Activated effector memory CD4-positive, alpha-beta T cell treated with Interleukin-2 at 50 U/mL for 16 hours (primary cell): ENCODE measurements at places on chromosomes 5 and 9.

GRCh38 chr5:152701305-152701949 lies 296.3 kb upstream of the NMUR2 start:
- no peak for DNase-seq

GRCh38 chr9:101369286-101369685 lies 15.5 kb downstream of the BAAT start:
- DNase-seq, result no peak

DNA sequence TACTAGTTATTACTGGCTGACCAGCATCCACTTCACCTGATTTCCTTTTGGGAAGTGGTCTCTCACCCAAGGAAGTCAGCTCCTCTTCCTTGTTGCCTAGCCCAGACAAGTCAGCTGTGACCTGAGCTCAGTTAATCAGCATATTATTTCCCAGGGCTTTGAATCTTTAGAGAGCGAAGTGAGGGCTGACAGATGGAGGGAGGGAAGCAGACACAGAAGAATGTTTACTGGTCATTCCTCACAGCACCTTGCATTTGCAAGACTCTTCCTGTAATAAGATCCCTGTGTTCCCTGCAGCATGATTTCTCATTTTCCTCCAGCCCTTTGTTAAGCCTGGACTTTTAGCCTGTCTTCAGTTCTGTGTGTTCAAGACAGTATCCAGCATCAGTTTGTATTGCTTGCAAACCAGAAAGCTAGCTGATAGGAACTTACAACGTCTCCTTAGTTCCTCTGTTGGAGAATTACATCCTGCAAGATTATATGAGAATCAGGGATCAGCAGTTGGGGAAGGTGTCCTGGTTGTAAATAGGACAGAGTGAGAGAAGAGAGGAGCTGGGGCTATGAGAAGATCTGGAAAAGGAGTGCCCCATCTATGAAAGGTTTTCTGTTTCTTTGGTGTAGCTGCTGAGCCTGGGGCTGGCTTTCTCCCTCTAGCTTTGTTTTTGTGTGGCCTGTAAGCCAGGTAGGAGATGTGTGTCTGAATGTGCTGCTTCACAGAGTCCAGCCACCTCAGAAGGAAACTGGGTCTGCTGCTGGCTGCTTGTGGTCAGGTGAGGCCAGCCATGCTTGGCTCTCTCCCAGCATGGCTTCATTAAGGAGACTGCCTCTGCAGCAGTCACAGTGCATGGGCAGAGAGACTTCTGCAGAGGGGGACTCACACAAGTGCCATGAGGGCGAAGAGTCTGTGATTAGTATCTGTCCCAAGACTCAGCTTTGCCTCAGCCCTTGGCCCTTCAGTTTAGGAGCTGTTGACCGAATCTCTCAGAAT lies 50.3 kb downstream of the MAN2A1 start:
- DNase-seq, result no peak

- no peak for DNase-seq
These were observed 11.0 kb downstream of the RGS3 start for GRCh38 chr9:113474360-113475028.

DNA sequence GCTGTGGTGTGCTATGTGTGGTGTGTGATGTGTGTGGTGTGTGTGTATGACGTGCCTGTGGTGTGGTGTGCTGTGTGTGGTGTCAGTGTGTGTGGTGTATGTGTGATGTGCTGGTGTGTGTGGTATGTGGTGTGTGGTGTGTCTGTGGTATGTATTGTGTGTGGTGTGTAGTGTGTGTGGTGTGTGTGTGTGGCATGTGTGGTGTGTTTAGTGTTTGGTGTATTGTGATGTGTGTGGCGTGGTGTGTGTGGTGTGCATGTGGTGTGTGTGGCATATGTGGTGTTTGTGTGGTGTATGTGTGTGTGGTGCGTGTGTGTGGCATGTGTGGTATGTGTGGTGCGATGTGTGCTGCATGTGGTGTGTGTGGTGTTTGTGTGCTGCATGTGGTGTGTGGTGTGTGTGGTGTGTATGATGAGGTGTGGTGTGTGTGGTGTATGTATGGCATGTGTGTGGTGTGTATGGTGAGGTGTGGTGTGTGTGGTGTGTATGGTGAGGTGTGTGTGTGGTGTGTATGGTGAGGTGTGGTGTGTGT lies 18.3 kb upstream of the RNU6ATAC start:
- DNase-seq, result no peak

DNA sequence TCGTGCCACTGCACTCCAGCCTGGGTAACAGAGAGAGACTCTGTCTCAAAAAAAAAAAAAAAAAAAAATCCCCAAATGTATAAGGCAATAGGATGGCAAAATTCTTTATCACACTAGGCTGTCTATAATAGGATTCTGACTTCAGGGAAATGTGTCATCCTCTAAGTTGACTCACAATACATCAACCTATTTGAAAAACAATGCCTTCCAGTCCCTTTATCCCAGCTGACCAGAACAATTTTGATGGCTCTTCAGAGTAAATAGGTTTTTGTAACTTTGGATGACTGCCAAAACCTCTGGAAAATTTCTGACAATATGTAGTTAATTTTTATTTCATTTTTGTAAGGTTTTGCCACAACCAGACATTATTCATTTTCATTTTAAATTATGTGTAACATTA lies 184.1 kb downstream of the CCDC192 start:
- DNase-seq, result no peak

GRCh38 chr9:2085716-2086115 lies 70.6 kb downstream of the SMARCA2 start:
- no peak for DNase-seq

DNA sequence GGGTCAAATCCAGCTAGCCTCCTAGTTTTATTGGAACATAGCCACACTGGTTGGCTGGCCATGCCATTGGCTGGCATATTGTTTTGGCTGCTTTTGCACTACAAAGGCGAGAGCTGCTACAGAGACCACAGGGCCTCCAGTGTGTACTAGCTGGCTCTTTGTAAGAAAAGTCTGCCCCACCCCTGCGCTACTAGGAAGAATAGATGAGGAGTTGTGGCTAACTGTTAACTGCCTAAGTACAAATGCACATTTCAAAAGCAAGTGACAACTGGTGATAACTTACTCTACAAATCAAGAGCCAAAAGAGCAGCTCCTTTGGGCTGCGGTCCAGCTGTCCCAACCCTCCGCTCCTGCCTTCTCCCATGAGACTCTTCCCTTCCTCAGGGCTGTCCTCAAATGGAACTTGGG lies 63.9 kb downstream of the SERINC5 start:
- peak; percentile 42 for DNase-seq

DNA sequence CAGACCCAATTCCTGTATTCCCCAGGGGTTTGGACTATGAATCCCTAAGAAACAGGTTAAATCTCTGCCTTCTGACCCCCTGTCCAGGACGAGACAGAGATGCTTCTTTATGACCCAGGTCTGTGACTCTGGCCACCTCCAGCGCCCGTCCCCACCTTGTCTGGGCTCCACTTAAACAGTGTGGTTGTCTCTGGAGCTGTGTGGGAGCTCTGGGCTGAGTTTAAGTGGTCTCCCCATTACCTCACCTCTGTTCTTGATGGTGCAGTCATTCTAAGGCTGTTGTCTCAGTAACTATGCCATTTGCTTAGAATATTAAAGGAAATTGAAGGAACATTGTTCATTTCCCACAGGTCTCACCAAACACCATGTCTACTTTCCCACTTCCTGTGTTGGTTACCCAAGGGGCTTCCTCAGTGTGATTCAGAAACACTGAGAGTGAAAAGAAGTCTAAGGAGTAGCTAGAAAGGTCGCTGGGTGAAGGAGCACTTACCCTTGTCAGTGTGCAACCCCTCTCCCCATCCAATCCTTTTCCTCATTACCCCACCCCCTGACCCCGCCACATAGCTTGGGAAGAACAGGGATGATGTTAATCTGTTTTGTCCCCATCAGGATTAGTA lies 127.8 kb upstream of the CKMT2 start:
- DNase-seq, result no peak
